ENCODE measurements at places on chromosomes 4 and X. TPM values are rescaled to one million over a fixed set of nuclear protein-coding genes. Genes with fewer than 3 reads are reported as not detected.

GIMD1 gene
- total RNA-seq = not detected

AVPR2 gene
- not detected for total RNA-seq

TLR7 gene
- not detected for total RNA-seq

SSX4B gene
- not detected for total RNA-seq

KIAA1210 gene
- total RNA-seq = not detected

PSAPL1 gene
- total RNA-seq = not detected

ADAMTS3 gene
- 5.1 TPM for total RNA-seq

MAGEA8 gene
- total RNA-seq = not detected

LEF1 gene
- not detected for total RNA-seq

SSX4 gene
- not detected for total RNA-seq

MRFAP1 gene
- total RNA-seq = 119 TPM

GDI1 gene
- total RNA-seq = 141 TPM

ANK2 gene
- 104 TPM for total RNA-seq

AIFM1 gene
- total RNA-seq = 23.9 TPM

JAKMIP1 gene
- not detected for total RNA-seq

APLN gene
- total RNA-seq = 0.87 TPM

NXF2 gene
- not detected for total RNA-seq

CNGA1 gene
- total RNA-seq = not detected

JADE3 gene
- total RNA-seq = 4.4 TPM

PABPC1L2B gene
- not detected for total RNA-seq

P2RY4 gene
- 0.44 TPM for total RNA-seq

PAGE1 gene
- not detected for total RNA-seq

RHOH gene
- total RNA-seq = not detected

PHF8 gene
- 15.7 TPM for total RNA-seq

CPLX1 gene
- 0.17 TPM for total RNA-seq

SUPT20HL2 gene
- total RNA-seq = not detected

DCAF12L1 gene
- total RNA-seq = under 0.01 TPM

EVC2 gene
- 12.7 TPM for total RNA-seq

CDKL5 gene
- total RNA-seq = 3.1 TPM

KLKB1 gene
- not detected for total RNA-seq

SMIM10L2A gene
- total RNA-seq = 1.2 TPM

ACSL1 gene
- total RNA-seq = 30.4 TPM

MAGEB2 gene
- not detected for total RNA-seq

MSX1 gene
- 14.4 TPM for total RNA-seq

TMPRSS11A gene
- not detected for total RNA-seq

VEGFC gene
- 37.2 TPM for total RNA-seq

ENPEP gene
- 0.33 TPM for total RNA-seq

COL25A1 gene
- total RNA-seq = 0.17 TPM

FMR1 gene
- total RNA-seq = 34.8 TPM

ADGRG4 gene
- under 0.01 TPM for total RNA-seq

VCX3A gene
- total RNA-seq = not detected

TRPC5OS gene
- under 0.01 TPM for total RNA-seq

CT47B1 gene
- not detected for total RNA-seq

CFAP99 gene
- total RNA-seq = not detected

KLHL5 gene
- total RNA-seq = 55.9 TPM

TRIM61 gene
- total RNA-seq = 5.0 TPM

ARMCX4 gene
- 6.5 TPM for total RNA-seq

TMEM165 gene
- 109 TPM for total RNA-seq

SLC49A3 gene
- 15.5 TPM for total RNA-seq

LANCL3 gene
- under 0.01 TPM for total RNA-seq

ALPK1 gene
- total RNA-seq = 38.3 TPM

FGB gene
- not detected for total RNA-seq

SORCS2 gene
- 0.29 TPM for total RNA-seq

TMEM150C gene
- 0.15 TPM for total RNA-seq

RAB41 gene
- total RNA-seq = not detected

KLB gene
- total RNA-seq = not detected

All from smooth muscle cell of trachea (primary cell).